ENCODE measurements at places on chromosomes 3 and 15.

DNA sequence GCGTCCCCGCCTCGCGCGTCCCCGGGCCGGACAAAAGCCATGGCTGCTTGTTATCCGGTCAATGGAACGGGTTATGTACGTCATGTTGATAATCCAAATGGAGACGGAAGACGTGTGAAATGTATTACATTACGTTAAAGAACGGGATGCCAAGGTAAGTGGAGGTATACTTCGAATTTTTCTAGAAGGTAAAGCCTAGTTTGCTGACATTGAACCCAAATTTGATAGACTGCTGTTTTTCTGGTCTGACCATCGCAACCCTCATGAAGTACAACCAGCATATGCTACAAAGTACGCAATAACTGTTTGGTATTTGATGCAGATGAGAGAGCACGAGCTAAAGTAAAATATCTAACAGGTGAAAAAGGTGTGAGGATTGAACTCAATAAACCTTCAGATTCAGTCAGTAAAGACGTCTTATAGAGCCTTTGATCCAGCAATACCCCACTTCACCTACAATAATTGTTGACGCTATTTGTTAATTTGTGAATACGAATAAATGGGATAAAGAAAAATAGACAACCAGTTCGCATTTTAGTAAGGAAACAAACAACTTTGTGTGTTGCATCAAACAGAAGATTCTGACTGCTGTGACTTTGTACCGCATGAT is 19.8 kb downstream of the WDR73 start:
- DNase-seq, result no peak

DNA sequence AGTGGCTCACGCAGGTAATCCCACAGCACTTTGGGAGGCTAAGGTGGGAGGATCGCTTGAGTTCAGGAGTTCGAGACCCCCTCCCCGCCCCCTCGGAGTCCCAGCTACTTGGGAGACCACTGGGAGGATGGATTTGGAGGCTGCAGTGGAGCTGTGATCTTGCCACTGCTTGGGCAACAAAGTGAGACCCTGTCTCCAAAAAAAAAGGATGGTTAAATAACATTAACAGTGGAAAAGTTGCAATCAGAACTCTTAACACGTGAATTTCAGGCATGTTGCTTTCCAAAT is 1.4 kb upstream of the TMEM87A start:
- no peak for DNase-seq

DNA sequence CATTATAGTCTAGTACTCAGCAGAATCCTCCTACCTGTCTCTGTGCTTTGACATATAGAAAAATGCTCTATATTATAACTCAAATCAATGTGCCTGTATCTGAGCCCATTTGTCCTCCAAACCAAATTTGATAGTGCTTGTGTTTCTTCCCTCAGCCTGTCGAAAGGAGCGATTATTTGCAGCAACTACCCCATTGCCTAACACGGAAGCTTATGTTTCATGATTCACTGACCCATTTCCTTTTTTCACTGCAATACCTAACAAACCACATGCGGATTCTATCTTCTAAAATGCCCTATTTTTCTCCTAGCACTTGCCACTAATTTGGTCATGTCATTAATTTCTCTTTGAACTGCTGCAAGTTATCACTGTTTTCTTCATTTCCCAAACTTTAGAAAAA is 1220.6 kb upstream of the CADM2 start:
- DNase-seq, result no peak

GRCh38 chr3:182382112-182382857 is 411.0 kb upstream of the ATP11B start:
- no peak for DNase-seq

DNA sequence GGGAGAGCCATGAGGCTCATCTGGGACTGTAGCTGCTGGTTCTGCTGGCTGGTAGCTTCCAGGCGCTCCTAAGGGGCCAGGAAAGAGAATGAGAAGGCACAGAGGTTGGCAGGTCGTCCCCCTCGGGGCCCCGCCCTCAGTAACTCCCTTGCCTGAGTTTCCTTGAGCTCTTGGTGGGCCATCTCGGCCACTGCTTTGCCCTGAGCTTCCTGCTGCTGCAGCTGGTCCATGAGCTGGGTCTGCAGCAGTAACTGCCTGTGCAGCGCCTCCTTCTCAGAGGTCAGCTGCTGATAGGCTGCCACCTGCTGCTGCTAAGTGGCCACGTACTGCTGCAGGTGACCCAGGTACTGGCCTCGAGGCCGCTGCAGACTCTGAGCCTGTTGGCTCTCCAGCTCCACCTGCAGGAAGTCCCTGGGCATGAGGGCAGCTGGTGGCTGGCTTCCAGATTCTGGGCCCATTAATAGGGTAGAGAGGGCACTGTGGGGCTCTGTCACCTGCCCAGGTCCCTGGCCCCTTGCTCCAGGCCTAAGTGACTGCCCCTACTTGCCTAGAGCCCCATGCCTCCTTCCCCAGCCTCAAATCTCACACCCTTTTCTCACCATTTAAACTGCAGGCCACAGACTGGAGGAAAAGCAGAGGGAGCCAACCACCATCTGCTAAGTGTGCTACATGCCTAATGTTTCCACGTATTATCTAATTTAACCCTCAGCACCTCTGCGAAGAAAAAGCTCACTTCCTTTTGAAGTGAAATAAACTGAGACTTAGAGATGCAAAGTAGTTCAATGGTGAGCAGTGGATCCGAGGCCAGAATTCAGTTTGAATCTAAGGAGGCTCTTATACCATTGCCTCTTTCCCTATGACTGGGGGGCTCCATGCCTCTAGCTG is 10.8 kb upstream of the VPS33B start:
- DNase-seq, result peak; percentile 10

DNA sequence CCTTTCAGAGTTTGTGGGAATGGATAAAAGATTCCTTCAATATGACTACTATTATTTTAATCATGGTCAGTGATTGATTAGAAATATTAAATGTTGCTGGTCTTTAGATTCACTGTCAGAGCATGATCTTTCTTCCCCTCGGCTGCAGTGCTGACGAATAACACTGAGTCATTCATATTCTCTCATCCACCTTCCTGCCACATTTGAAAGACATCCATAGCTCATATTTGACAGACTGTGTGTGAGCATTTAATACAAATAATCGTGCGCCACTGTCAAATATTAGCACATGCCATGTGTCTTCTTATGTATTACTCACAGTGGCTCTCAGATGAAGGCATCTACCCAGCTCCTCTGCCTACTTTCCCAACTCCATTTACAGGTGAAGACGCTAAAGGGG is 476.5 kb upstream of the TPRG1 start:
- DNase-seq, result no peak

DNA sequence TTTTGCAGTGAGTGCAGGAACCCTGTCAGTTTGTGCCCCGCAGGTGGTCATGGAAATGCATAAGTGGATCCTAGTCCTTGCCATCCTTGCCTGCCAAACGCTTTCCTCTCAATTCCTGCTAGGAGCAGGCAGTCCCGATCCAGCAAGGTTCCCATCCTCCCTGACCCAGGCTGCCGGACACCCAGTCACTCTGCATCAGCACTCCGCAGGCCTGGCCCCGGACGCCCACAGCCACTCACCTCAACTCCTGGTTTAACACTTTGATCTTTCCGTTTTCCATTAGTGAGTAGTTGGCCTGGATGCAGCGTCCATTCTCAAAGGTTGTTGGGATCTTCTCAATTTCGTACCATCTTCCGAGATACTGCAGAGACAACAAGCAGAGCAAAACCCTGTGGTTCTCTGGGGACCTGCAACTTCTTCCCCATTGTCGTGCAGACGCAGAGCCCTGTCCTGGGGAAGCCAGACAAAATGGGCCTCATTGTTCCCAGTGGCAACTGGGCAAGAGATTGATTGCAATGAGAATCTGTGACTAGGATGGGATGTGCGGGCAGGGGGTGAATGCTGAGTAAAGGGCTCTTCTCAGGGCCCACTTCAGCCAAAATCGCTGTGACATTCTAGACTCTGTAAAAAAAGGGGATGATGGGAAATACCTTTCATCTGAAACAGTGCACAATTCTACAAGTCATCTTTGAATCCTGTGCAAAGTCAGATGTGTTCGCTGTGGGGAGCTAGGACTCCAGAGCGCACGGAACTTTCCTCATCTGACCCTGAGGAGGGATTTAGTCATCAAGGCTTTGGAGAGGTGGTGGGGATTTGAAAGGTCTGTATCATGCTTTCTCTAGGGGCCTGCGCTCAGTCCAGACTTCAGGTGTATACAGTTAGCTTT is 9.9 kb downstream of the APOD start:
- DNase-seq, result no peak

DNA sequence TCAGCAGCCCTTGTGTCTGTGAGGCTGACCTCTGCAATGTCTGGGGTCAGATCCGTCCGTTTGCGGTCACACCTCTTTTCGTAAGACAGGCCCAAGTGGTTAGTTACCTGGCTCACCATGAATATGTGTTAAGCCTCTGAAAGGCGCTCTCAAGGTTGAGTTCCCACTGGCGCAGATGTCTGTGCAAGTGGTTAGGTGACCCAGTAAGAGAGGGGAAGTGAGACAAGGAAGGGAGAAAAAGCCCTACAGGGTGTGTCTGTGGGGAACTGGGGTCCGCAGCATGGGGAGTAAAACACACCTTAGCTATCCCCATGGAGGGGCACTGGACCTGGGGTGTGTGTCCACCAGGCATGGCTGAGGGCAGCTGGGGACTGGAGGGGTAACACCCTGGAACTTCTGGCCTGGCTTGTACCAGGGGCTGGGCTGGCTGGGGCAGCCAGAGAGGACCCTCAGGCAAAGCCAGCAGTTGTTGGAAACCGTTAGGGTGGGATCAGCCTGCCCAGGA is 391.6 kb upstream of the PROK2 start:
- DNase-seq, result no peak

- no peak for DNase-seq
Measured at GRCh38 chr15:79436037-79436780, 4.1 kb downstream of the MINAR1 start.

DNA sequence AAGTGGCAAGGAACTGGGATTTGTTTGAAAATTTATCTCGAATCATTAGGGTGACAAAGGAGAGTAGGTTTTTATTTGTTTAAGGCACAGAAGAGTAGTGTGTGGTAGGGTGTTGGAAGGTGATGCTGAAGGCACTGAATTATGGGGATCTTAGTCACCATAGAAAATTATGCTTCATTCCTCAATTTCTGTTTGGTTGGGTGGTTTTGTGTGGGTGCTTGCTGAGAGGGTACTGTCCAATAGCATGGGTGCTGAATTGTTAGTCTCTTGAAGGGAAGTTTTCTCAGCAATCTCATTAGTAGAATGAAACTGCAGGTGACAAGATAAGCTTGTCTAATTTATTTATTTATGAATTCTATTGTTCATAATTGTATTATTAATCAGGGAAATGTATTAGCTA is 610.9 kb downstream of the AGBL1 start:
- no peak for DNase-seq

DNA sequence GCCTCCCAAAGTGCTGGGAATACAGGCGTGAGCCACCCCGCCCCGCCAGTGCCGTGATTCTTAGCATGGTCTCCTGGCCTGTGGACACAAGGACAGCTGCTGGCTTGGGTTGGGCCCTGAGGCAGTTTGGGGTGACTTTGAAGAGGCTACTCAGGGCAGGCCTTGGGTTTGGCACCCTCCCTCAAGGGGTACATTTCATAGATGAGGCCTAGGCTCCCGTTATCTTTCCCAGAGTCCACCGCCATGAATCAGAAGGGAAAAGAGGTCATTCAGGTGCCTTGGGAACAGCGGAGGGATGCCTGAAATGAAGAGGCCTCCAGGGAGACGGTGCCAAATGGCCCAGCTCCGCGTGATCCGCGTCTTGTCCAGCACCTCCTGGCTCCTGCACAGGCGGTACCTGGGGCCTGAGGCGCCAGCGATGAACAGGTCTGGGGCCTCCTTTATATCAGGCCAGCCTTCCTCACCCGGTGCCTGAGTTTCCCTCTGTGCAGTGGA is 9.3 kb downstream of the GNAI2 start:
- DNase-seq, result no peak

- DNase-seq, result no peak
Measured at GRCh38 chr3:9622438-9622837, 26.9 kb upstream of the MTMR14 start.

DNA sequence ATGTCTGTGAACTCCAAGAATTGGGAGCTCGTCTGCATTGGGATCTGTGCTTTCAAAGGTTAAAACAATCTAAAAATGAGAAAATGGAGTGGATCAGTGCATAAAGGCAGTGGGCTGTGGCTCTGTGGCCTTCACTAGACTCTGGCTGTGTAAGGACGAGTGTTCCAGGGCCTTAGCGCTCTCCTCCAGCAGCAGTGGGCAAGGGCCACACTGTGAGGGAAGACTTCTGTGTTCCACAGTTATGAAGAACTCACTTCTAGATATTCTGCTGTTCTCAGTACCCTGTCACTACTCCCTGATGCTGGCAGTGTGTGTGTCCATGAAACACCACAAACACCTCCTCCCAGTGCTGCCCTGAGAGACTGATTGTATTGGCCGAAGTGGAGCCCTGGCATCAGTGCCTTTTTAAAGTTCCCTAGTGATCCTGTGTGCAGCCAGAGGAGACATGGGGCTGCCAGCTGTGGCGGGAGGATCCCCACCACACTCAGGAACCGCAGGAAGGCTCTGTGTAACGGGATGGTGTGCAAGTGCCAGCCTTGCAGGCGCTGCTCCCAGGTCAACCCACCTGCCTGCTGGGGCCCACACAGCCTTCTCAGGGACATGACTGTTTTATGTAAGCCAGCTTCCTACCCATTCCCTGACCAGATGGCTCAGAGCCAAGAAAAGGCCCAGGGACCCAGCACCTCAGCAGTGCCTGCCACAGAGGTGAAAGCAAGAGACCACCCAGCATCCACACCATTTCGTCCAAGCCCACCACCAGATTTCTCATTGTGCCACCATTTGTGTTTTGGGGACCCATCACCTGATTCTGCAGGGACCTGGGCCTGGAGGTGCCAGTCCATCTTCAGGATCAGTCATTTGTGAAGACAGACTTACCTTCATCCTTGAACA is 40.4 kb downstream of the ABTB1 start:
- no peak for DNase-seq

DNA sequence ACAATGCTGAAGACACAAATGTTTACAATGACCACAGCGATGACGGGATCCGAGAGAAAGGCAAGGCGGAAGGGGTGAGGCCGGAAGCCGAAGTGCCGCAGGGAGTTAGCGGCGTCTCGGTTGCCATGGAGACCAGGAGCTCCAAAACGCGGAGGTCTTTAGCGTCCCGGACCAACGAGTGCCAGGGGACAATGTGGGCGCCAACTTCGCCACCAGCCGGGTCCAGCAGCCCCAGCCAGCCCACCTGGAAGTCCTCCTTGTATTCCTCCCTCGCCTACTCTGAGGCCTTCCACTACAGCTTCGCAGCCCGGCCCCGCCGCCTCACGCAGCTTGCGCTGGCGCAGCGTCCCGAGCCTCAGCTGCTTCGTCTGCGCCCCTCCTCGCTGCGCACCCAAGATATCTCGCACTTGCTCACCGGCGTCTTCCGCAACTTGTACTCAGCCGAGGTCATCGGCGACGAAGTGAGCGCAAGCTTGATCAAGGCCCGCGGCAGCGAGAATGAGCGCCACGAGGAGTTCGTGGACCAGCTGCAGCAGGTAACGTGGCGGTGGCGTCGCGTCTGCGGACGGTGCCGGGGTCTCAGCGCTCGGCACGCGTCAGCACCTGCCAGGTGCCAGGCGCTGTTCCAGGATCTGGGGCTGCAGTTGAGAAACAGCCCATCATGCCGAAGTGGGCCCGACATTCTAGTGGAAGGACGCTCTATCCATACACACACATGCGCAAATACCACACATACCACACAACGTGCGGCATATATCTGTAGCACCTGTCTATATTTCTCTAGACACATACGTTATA is at the start of gene DLEC1:
Gene DLEC1 (plus strand): TSS at position 108 of the 798 bp plus-strand sequence. CDS start 18 bp downstream, at position 126.
- DNase-seq, result peak; percentile 86

Data from stimulated activated naive CD4-positive, alpha-beta T cell (primary cell).